ENCODE measurements at places on chromosomes 12 and 14.

GRCh38 chr12:127515941-127516340, 751.0 kb upstream of the TMEM132C start:
- H3K4me1 ChIP-seq, result no peaks in the 10 kb centered on the region
- no peak for DNase-seq
- H3K27me3 ChIP-seq, result peaks cover 2% of the 10 kb centered on the region
- no peak overlapping the region for H3K4me3 ChIP-seq
- no peak overlapping the region for H3K27ac ChIP-seq
- H3K36me3 ChIP-seq, result no peaks in the 10 kb centered on the region

DNA sequence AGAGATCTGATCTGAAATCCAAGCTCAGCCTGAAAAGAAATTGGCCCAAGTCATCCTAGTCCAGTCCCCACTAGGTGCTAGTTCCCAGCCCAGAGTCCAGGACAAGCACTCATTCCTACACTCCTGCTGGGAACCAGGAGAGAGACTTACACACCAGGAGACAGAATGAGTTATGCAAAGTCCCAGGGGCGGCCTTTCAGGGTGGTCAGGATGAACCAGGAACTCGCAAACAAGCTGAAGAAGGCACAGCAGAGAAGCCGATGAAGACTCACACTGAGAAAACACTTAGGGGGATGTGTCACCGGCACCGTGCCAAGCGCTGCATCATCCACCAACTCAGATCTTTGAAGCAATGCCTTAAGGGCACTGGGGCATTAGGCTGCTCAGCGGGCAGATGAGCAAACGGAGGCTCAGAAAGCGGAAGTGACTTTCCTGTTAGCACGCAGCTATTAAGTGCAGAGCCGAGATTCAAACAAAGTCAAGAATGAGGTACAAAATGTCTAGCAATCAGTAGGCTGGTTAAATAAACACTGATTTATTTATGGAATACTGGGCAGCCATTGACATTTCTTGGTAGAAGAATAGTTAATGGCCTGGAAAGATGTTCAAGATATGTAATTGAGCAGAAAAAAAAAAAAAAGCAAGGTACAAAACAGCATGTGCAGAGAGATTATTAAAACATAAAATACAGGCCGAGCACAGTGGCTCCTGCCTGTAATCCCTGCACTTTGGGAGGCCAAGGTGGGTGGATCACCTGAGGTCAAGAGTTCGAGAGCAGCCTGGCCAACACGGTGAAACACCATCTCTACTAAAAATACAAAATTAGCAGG, 78.7 kb downstream of the LRRC74A start:
- H3K36me3 ChIP-seq, result peaks cover 6% of the 10 kb centered on the region
- H3K27ac ChIP-seq, result no peak overlapping the region
- no peak for DNase-seq
- peaks cover 19% of the 10 kb centered on the region for H3K4me1 ChIP-seq

- no peak overlapping the region for H3K4me3 ChIP-seq
- H3K4me1 ChIP-seq, result no peaks in the 10 kb centered on the region
- H3K27ac ChIP-seq, result no peak overlapping the region
- H3K36me3 ChIP-seq, result no peaks in the 10 kb centered on the region
These were observed 49.4 kb downstream of the TSPAN8 start for GRCh38 chr12:71108355-71108754.

- no peak overlapping the region for H3K4me3 ChIP-seq
- peaks cover 2% of the 10 kb centered on the region for H3K36me3 ChIP-seq
- peaks cover 63% of the 10 kb centered on the region for H3K4me1 ChIP-seq
These were observed 124.0 kb upstream of the CPM start for GRCh38 chr12:69056743-69057515.

DNA sequence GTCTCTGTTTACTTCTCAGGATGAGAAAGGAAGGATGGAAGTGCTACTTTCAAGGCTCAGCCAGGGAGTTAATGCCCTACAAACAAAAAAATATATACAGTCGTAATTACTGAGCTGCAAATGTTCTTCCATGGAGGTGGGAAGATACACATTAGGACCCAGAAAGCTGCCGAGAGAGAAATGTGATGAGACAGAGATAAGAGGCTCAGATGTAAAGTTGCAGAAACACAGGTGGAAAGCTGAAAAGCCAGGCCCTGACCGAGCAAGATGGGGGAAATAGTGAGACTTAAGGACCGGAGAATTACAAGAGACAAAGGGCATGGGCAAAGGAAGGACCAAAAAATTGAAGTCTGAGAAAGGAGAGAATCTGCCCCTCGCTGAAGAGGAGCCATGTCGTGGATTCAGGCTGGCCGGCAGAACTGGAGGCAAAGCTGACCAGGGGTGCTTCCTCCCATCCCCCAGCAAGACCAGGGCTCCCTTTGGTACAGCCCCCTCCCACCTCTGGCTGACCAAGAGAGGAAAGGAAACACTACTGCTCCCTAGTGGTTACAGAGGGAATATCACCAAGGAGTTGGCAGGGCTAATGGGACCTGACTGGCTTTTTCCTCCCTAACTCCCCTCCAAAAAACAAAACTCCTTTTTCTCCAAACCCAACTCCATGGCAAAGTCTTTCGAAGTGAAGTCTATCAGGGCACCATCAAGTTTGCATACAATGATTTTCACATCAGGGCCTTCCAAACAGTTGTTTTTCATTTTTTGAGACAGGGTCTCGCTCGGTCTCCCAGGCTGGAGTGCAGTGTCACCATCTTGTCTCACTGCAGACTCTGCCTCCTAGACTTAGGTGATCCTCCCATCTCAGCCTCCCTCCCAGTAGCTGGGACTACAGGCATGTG, 12.1 kb downstream of the ZFHX2 start:
- DNase-seq, result peak; percentile 14
- no peak overlapping the region for H3K4me3 ChIP-seq
- H3K27ac ChIP-seq, result no peak overlapping the region
- no peaks in the 10 kb centered on the region for H3K36me3 ChIP-seq
- H3K27me3 ChIP-seq, result peaks cover 7% of the 10 kb centered on the region
- H3K4me1 ChIP-seq, result no peaks in the 10 kb centered on the region

Data from activated T-helper 1 cell treated with anti-CD3 and anti-CD28 coated beads, Interleukin-12 subunit alpha, Interleukin-12 subunit beta, Interleukin-2, Interleukin-4 antibody, amounts not matched to agents 30 ng/mL and 10 ng/mL and 1 ng/mL, durations not matched to agents 14 hours and 24 hours and 36 hours (primary cell).